ENCODE measurements at places on chromosomes 5 and 9. TPM values are rescaled to one million over a fixed set of nuclear protein-coding genes. Genes with fewer than 3 reads are reported as not detected.

DNA sequence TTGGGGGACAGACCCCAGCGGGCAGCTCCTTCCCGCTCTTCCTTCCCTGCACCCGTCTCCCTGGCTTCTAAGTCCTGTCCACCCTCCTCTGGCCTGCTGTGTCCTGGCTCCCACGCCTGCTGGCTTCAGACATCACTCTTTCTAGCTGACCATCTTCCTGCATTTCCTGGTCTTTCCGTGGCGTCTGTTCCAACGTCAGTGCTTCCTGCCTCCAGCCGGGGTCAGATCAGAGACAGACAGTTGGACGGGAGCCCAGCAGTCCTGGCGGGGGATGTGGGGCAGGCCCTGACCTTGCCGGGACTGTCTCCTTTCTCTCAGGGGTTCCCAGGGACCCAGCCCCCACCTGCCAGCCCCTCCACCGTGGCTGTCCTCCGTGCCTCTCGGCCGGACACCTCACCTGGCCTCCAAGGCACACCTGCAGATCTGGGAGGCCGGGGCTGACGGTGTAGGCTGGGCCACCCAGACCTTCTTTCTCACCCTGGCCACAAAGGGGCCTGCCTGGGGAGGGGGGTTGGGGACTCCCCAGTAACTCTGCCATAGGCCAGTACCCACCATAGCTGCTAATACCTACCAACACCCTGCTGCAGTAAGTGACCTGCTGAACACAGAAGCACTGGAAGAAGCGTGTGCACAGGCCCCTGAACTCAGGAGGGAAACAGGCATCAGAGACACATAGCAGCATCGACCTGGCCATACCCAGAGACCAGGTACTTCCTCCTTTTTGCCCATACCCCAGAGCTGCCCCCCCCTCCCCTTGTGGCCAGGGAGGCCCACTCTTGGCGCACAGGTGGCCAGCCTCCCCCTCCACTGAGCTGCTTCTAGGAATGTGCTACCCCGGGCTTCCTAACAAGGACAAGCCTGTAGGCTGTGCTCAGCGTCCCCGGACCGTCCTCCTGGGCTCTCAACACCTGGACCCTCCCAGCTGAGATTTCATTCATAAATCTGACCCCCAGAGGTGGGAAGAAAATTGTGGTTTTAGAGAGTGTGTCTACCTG lies 5.1 kb downstream of the NRARP start:
- peak overlapping the region; percentile 90 for H3K27ac ChIP-seq
- H3K27me3 ChIP-seq = peaks cover 19% of the 10 kb centered on the region
- H3K4me1 ChIP-seq = no peaks in the 10 kb centered on the region
- no peak for DNase-seq
- peak overlapping the region; percentile 14 for H3K4me3 ChIP-seq

DNA sequence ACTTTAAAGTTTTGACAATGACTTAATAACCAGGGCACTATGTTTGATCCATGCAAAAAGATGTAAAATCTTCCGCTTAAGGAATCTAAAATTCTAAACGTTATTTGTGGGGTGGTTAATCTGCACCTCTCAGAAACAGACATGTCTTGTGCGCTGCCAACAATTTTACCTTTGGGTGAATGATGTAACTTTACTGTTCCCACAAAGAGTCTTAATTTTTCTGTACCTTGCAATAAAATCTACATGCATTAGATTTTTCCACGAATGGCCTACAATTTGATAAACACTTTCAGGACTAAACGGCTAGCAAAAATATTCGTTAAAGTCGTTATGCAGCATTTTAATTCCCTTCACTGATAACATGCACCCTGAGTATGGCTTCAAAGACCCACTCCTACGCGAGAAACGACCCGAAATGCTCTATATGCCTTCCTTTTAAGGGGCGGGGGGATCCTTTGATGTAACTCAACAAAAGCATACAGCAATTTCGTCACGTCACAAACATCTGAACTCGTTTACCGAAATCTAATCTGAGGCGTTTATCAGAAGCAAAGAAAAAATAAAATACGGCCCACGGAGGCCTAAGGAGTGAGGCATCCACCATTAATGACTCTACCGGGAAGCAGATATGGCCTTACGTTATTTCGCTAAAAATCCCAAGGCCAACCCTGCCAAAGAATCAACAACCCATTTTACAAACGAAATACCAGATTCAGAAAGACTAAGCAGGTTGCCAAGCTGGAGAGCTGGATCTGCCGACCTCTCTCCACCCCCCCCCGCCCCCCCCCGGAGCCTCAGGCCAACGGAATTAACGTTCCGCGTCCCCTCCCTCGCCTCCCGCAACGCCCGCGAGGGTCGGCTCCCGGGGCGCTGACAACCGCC lies 621 bp downstream of the AK6 start:
- peaks cover 7% of the 10 kb centered on the region for H3K4me1 ChIP-seq
- peak overlapping the region; percentile 85 for H3K4me3 ChIP-seq
- H3K27me3 ChIP-seq = no peaks in the 10 kb centered on the region
- peak overlapping the region; percentile 100 for H3K27ac ChIP-seq
- DNase-seq = no peak
- H3K36me3 ChIP-seq = peaks cover 29% of the 10 kb centered on the region

GRCh38 chr5:159878988-159879471 lies 37.3 kb upstream of the ADRA1B start:
- no peaks in the 10 kb centered on the region for H3K36me3 ChIP-seq
- peak overlapping the region; percentile 77 for H3K27ac ChIP-seq
- H3K4me3 ChIP-seq = no peak overlapping the region
- no peaks in the 10 kb centered on the region for H3K27me3 ChIP-seq
- no peaks in the 10 kb centered on the region for H3K4me1 ChIP-seq
- DNase-seq = peak; percentile 55

GRCh38 chr5:73393611-73394489 lies 54.7 kb downstream of the FOXD1 start:
- no peaks in the 10 kb centered on the region for H3K27me3 ChIP-seq
- H3K4me1 ChIP-seq = no peaks in the 10 kb centered on the region
- no peak for DNase-seq
- H3K36me3 ChIP-seq = no peaks in the 10 kb centered on the region

GRCh38 chr5:133459474-133460160 lies 152.7 kb downstream of the FSTL4 start:
- no peak overlapping the region for H3K27ac ChIP-seq
- H3K36me3 ChIP-seq = no peaks in the 10 kb centered on the region
- H3K4me3 ChIP-seq = no peak overlapping the region
- H3K27me3 ChIP-seq = no peaks in the 10 kb centered on the region
- DNase-seq = no peak

DNA sequence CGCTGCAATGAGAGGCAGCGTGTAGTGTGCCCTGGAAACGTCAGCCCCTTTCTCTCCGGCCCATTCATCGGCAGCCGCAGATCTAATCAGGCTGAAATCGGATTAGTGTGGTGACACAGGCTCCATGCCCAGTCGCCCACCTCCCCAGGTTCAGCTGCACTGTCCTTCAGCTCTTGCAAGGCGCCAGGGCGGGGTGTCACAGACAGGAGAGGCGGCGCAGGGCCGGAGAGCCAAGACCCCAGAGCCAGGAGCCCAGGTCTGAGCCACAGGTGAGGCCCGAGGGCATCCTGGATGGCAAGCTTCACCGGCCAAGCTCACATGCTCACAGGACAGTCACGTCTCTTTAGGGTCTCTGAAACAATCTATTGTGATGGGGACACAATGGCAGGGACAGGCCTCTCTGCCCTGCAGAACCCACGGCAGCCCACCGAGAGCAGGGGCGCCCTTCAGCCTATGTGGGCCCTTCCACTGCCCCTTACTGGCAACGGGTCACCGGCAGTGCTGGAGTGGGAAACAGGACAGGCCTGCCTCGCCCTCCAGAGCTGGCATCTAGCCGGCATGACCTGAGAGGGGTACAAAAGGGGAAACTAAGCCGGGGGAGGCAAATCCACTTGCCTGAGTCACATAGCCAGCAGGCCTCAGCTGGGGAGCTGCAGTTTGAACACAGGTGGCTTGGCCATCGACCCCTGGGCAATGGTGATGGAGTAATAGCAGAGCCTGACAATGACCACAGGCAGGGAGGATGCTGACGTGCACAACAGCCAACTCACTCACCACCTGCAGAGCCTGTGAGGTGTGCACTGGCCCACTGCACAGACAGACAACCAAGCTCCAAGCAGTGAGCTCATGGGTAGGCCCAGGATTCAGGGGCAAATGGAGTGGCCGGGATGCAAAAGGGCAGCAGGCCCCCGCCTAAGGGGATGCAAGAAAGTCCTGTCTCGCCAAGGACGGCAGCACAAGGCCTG lies 48.1 kb downstream of the VAV2 start:
- no peaks in the 10 kb centered on the region for H3K36me3 ChIP-seq
- peak; percentile 17 for DNase-seq
- H3K4me1 ChIP-seq = no peaks in the 10 kb centered on the region

GRCh38 chr5:57492632-57493031 lies 10.0 kb upstream of the ACTBL2 start:
- no peaks in the 10 kb centered on the region for H3K27me3 ChIP-seq
- H3K4me3 ChIP-seq = no peak overlapping the region
- H3K36me3 ChIP-seq = no peaks in the 10 kb centered on the region
- no peaks in the 10 kb centered on the region for H3K4me1 ChIP-seq
- DNase-seq = no peak

GRCh38 chr9:75083188-75083970 lies 4.6 kb downstream of the NMRK1 start:
- peaks cover 14% of the 10 kb centered on the region for H3K36me3 ChIP-seq
- peak overlapping the region; percentile 71 for H3K27ac ChIP-seq
- no peaks in the 10 kb centered on the region for H3K27me3 ChIP-seq
- DNase-seq = peak; percentile 80
- peaks cover 2% of the 10 kb centered on the region for H3K4me1 ChIP-seq
- peak overlapping the region; percentile 15 for H3K4me3 ChIP-seq

DNA sequence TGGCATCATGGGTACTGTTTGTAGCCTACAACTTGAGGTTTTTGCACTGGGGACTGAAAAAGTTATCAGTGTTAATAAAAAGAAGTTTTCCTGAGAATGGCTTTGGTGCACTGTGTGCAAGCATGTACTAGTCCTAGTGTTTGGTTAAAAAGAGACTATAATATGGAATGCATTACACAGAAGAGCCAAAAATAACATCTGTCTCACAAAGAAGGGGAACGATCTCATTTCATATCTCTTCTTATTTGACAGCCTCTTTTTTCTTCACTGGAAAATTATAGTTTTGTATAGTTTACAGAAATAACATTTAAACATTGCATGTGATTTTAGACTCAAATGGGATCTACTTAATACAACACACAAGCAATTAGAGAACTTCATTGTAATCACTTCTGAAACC lies 127.0 kb upstream of the GDNF start:
- no peak for DNase-seq
- no peak overlapping the region for H3K27ac ChIP-seq
- H3K4me1 ChIP-seq = no peaks in the 10 kb centered on the region
- no peak overlapping the region for H3K4me3 ChIP-seq
- H3K36me3 ChIP-seq = no peaks in the 10 kb centered on the region

DNA sequence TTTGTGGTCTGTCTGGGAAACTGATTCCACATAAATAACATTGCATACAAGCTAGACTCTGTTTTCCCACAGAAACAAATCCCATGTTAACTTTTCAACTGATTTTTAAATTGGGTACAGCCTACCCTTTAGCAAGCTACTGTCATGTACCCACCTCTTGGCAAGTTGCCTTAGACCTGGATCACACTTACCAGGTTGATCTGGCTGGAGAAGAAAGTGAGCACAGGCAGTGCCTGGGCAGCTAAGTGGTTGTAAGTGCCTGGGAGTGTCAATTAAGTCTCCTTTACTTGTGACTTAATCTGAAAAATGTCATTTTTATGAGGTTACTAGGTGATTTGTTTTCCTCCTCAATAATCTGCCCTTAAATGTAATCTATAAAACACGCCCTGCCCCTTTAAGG lies 336.4 kb downstream of the ARL15 start:
- H3K4me1 ChIP-seq = no peaks in the 10 kb centered on the region
- H3K36me3 ChIP-seq = no peaks in the 10 kb centered on the region

DNA sequence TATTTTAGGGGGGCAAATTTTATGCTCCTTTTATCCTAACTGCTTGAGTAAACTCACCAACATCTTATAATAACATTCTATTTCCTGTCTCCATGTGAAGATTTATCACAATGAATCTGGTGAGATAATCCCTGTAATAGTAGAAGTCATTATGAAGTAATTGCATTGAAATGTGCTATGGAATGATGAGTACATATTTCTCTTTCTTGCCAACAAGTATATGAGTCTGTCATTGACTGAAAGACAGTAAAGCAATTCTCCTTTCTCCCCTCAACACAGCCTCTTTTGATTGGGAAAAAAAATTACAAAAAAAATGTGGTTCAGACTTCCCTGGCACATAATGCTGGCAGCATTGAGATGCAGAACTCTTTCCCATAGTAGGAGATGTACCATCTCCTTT lies 459.2 kb upstream of the RGMB start:
- no peak overlapping the region for H3K4me3 ChIP-seq
- DNase-seq = no peak
- no peaks in the 10 kb centered on the region for H3K36me3 ChIP-seq
- H3K27ac ChIP-seq = no peak overlapping the region

DNA sequence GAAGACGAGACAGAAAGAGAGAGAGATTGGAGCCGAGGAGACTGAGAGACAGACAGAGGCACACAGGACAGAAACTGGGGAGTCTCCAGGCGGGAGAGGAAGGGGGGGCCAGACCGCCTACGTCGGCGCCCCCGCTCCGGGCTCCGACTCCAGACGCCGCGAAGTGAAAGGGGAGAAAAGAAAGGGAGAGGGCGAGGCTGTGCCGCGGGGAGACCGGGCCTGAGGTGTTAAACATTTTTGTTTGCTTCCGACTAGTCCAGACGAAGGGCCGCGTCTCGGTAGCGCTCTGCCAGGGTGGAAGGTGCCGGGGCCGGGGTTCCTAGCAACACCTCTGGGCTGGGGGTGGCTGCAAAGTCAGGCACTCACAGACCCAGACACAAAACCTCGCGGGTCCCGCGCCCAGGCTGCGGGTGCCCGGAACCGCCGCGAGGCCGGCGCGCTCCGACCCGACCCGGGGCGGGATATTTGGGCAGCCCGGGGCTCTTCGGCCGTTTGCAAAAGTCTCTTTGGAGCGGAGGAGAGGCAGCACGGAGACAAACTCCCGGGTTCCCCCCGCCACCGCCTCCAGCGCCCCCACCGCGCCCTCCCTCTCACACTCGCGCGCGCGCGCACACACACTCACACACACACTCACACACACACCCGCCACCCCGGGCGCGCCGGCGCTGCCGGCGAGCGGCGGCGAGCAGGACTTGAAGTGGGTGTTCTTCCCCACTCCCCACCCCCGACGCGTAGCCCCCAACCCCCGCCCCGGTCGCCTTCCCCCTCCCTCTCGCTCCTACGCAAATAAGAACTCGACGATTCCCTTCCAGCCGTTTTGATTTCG lies 626 bp upstream of the FST start:
- no peaks in the 10 kb centered on the region for H3K36me3 ChIP-seq
- H3K27me3 ChIP-seq = no peaks in the 10 kb centered on the region
- H3K4me3 ChIP-seq = peak overlapping the region; percentile 75

GRCh38 chr5:395921-396530 lies 47.0 kb upstream of the EXOC3 start:
- H3K4me1 ChIP-seq = no peaks in the 10 kb centered on the region
- no peak for DNase-seq
- no peaks in the 10 kb centered on the region for H3K27me3 ChIP-seq
- no peaks in the 10 kb centered on the region for H3K36me3 ChIP-seq

- no peak overlapping the region for H3K4me3 ChIP-seq
- H3K27me3 ChIP-seq = no peaks in the 10 kb centered on the region
- H3K4me1 ChIP-seq = no peaks in the 10 kb centered on the region
- H3K36me3 ChIP-seq = no peaks in the 10 kb centered on the region
Measured at GRCh38 chr9:77679088-77679487, 31.0 kb upstream of the GNA14 start.

The RNF208 gene
- total RNA-seq = 6.2 TPM

The DNM1 gene
- 2.6 TPM for total RNA-seq

The GARIN3 gene
- total RNA-seq = not detected

The SOHLH1 gene
- not detected for total RNA-seq

The CCDC183 gene
- 1.0 TPM for total RNA-seq

The LCN10 gene
- not detected for total RNA-seq

The TEX48 gene
- total RNA-seq = not detected

The SLF1 gene
- 0.80 TPM for total RNA-seq

Measured in right lobe of liver (tissue), 6 donors.